ENCODE measurements at places on chromosomes 6 and 20.

DNA sequence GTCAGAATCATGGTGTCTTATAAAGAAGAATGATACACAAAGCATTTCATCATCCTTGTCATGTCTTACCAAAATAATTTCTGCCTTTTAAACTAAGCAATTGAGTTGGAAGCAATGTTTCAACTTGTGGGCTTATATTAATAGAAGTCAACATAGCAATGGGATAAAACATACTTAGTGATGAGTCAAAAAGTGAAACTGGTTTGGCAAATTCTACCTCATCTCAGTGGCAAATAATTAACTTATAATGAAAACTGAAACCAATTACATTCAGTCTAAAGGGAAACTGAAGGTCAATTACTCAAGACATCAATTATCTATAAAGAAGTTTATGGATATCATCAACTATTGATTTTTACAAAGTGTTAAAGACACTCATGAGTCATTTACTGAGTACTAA, 463.8 kb downstream of the BMP2 start:
- DNase-seq = no peak

DNA sequence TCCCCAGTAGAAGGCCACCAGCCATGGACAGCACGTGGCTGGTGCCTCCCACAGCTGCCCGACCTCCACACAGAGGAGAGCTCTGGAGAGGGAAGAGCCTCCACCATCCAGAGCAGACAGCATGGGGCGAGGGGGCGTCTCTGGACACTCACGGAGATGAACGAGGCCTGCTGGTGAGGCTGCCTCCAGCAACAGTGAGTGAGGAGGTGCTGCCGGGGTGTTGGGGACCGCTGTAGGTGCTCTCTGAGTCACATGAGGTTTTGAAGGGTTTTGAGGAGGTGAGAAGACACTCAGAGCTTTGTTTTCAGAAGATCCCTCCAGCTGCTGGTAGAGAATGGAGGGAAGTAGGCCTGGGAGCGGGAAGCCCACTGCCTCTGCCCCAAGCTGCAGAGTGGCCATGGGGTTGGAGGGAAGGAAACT, 65.6 kb downstream of the THBS2 start:
- no peak for DNase-seq

GRCh38 chr6:35026434-35027222, 114.5 kb downstream of the TCP11 start:
- no peak for DNase-seq

GRCh38 chr6:140181876-140182275, 807.4 kb upstream of the CITED2 start:
- no peak for DNase-seq

GRCh38 chr6:2465336-2465735, 219.9 kb upstream of the GMDS start:
- DNase-seq = no peak

DNA sequence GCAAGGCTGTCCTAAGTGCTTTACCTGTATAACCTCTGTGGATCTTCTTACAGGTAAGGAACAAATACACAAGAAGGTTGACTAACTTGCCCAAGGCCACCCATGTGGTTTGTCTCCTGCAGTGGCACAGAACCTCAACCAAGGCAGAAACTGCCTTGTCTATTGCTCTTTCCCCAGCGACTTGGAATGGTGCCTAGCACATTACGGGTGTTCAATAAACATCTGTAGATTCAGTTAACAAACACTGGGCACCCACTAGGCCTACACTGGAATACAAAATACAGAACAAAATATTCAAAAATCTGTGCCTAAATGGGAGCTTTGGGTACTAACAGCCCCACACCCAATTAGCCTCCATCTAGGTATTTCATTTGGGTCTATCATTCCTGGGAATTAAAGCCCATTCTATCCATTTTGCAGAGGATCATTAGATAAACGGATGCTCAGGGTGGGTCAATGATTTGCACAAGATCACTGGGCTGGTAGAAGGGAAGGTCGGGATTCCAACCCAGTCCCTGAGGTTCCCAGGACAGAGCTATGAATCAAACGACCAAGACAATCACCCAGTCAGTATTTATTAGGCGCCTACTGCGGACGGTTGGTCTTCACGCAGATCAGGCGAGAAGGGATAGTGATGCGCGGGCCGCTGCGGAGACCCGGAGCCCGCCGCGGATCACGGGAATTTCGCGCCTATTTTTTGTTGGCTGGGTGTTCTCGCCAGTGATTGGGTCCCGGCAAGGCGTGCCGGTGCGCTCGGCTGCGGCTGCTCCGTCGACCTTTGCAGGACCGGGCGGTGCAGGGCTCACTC, at the start of gene STK35:
TSS of gene STK35 (plus strand) at position 771 of the 808 bp plus-strand sequence. CDS start 55 bp downstream, outside the sequence.
- DNase-seq = peak; percentile 82

GRCh38 chr6:69813508-69813907, 16.7 kb upstream of the LMBRD1 start:
- no peak for DNase-seq

GRCh38 chr6:5099537-5099936, 14.4 kb downstream of the PPP1R3G start:
- no peak for DNase-seq

DNA sequence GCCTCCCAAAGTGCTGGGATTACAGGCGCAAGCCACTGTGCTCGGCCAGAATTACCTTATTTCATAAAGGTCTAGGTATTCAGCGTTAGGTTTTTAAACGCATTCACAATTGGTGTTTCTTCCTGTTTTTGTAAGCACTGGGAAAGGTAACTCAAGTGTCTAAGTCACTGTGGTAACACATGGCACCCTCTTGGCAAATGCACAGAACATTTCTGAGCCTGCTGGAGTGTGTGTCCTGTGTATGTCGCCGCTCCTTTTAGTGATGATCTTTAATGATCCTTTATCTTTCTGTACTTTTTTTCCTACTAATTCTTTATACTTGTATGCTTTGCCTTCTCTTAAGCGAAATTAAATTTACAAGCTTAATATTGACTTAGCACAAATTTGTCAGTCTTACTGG, 263.0 kb downstream of the ARID1B start:
- DNase-seq = no peak

- no peak for DNase-seq
Observed at GRCh38 chr6:120378582-120379220, 955.6 kb downstream of the TBC1D32 start.

DNA sequence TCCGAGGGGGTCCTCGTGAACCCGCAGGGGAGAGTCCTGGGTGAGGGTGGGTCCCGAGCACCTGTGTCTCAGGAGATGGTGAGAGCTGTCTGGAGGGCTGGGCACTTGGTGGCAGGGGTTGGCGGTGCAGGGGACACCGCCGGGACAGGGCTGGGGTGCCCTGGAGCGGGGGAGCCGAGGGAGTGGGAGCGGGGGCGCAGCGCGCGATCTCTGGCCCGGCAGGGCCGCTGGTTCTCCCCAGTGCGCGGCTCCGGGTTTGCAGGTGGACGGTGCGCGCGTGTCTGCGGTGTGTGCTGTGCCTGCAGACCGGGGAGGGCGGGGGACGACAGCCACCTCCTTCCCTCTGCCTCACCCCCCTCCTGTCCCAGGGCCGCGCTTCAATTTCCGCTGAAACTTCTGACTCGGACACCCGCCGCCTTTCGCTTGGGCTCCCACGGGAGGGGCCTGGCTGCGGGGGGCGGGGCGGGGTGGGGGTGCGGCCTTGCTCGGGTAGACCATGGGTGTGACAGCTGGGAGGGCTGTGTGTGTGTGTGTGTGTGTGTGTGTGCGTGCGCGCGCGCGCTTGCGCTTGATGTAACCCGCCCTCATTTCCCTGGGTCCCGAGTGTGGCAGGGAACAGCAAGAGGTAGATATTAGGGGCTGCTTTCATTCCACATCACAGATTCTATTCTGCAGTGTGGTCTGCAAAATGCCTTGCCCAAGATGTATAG, 1.2 kb downstream of the TRIB3 start:
- peak; percentile 82 for DNase-seq

DNA sequence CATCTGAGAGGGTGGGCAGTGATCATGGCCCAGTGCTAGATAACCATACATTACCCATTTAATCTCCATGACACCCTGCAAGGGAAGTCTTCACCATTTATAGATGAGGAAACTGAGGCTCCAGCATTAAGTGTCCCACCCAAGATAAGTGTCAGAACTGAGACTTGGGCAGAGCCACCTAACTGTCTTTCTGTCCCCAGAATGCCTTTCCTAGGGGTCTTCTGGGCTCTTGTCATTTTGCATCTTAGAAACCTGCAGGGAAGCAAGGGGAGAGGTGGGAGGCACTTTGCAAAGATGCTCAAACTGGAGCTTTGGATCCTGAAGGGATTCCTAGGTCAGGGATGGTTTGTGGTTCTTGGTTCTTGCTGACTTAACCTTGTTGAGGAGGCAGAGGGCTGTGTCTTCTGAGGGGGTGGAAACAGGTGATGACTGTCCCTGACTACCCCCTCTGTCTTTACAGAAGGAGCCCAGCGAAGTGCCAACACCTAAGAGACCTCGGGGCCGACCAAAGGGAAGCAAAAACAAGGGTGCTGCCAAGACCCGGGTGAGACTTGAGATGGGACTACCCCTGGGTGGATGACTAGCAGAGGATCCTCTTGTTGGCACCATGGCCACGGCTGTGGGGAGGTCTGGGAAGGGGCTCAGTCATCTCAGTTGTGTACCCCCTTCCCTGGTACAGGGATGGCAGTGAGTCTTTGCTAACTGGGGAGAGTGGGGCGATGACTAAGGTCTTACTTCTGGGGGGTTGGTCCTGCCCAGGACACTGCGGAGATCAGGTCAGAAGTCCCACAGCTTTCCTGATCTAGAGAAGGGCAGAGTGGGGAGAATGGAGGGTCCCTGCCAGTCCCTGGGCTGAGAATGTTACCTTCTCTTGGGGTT, 5.8 kb downstream of the HMGA1 start:
- DNase-seq = no peak

- DNase-seq = no peak
Observed at GRCh38 chr6:125753218-125753936, 3.9 kb downstream of the HEY2 start.

- DNase-seq = no peak
Observed at GRCh38 chr6:134549854-134550253, 231.9 kb upstream of the SGK1 start.

- no peak for DNase-seq
Observed at GRCh38 chr20:31682352-31682751, 40.3 kb downstream of the BCL2L1 start.

- DNase-seq = no peak
Observed at GRCh38 chr6:67630146-67630545, 1004.9 kb upstream of the ADGRB3 start.

- DNase-seq = peak; percentile 88
Observed at GRCh38 chr20:13800728-13801134, 15.9 kb downstream of the NDUFAF5 start.

- DNase-seq = no peak
Observed at GRCh38 chr6:161198176-161198575, 75.7 kb downstream of the AGPAT4 start.

DNA sequence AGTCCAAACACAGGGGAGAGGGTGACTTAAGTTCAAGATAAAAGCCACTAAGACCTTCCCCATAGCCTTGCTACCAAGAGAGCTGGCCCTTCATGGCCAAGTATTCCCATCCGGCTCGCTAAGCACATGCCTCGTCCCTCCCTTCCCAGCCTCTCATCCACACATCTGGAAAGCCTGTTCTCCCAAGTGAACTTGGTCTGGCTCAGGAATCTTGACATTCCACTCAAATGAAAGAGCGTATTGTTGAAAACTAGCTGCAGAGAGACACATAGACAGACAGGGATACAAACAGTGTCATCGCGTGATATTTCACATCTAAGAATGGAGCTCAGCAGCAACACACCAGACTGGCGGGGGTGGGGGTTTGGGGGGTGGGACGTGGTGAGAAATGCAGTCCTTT, 182.8 kb upstream of the FOXQ1 start:
- DNase-seq = peak; percentile 71

DNA sequence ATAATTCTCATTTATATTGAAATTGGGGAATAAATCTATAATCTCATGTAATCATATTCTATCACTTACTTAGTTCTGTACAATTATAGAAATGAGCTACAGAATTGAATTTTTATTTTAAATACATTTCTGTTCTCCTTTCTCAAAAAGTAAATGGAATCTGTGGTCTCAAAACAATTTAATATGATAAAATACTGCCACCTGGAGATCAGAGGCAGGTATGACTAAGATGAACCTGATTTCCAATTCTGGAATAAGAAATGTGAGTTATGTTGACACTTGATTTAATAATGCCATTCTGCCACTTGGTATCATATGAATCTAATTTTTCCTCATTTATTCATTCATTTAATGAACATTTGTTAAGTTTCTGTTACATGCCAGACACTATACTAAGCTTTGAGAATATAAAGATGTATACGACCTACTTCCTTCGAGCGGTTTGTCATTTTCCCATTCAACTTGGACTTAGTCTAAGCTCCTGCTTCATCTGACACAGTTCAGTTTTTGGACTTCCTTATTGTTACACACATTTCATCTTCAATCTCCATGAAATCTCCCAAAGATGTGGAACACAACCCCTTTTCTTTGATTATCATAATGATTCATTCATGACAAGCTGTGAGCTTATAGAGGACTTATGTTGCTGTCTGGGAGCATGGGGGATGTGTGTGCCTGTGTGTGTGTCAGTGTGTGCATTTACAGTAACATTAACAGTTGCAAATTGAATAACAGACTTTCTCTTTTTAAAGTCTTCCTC, 7.5 kb upstream of the CCDC28A start:
- DNase-seq = no peak

DNA sequence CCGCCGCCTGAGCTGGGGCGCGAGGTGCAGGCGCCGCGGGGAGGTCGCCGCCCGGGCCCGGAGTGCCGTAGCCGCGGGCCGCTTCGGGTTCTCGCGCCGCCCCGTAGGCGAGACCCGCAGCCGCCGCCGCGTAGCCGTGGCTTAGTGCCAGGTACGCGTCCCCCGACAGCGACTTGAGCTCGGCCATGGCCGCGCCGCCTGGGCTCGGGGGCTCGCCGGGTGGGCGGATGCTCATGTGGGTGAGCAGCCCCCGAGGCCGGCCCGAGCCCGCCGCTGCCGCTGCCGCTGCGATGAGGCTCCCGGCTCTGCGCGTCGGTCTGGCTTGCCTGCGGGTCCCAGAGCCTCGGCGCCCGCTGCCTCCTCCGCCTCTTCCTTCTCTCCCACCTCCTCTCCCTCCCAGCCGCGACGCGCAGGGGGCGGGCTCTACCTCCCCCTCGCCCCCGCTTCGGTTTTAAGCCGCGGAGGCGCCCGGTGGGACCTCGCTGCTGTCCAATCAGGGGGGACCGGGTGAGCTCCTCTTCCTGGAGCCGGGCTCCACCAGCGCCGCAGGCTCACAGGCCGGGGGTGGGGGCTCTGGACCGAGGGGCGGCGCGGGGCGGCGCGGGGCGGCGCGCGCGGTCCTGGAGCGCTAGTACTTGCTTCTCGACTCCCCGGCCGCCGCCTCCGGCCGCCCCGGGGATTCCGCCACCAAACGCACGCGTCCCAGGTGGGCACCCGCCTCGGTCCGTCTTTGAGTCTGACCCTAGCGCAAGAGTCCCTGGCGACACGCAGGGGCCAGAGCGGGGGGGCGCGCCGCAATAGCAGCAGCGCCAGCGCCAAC, at the start of gene BHLHE23:
TSS of gene BHLHE23 (minus strand) at position 425 of the 820 bp plus-strand sequence. CDS start at position 235, 190 bp downstream.
- DNase-seq = peak; percentile 62

DNA sequence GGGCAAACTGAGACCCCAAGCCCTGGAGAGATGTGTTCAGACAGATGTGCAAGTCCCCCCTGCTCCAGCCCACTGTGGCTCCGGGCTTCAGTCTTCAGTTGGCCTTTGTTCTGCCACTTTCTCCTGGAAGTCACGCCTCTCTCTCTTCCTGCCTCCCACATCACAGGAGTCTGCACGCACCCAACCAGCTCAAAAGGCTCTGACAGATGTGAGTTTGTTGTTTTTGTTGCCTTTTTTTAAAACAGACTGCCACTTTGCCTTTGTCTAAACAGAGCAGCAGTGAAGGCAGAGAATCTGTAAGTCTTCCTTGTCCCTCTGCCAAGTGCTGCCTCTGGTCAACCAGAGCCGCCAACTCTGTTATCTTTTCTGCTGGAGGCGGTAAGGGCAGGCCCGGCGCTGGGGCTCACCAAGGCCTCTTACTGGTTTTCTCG, 149.7 kb downstream of the TFAP2C start:
- DNase-seq = peak; percentile 44

GRCh38 chr20:50501972-50502745, 8.0 kb upstream of the PTPN1 start:
- DNase-seq = no peak

All from femur (tissue), 1 donor.